Placental pericyte (primary cell): ENCODE measurements at places on chromosomes 13 and 19. TPM values are rescaled to one million over a fixed set of nuclear protein-coding genes. Genes with fewer than 3 reads are reported as not detected.

GPC5 gene
- 0.14 TPM in 1 of 2 replicates, not detected in the other for total RNA-seq

USP12 gene
- 13.3 and 36.2 TPM in 2 replicates for total RNA-seq

TMEM86B gene
- total RNA-seq: 1.9 and 2.6 TPM in 2 replicates

ZNF700 gene
- 5.0 and 7.9 TPM in 2 replicates for total RNA-seq

ELL gene
- total RNA-seq: 23.9 and 27.6 TPM in 2 replicates

ATP7B gene
- 1.4 and 2.8 TPM in 2 replicates for total RNA-seq

ZNF808 gene
- total RNA-seq: 12.9 and 20.6 TPM in 2 replicates

NDUFA7 gene
- total RNA-seq: 22.6 and 24.3 TPM in 2 replicates

TBCB gene
- total RNA-seq: 121 and 180 TPM in 2 replicates

ATP4A gene
- not detected in 2 replicates for total RNA-seq

PRDX2 gene
- total RNA-seq: 188 and 197 TPM in 2 replicates

RTBDN gene
- not detected in 2 replicates for total RNA-seq

ANGPTL4 gene
- total RNA-seq: 2.6 and 18.5 TPM in 2 replicates

DLL3 gene
- total RNA-seq: 0.43 TPM in 1 of 2 replicates, not detected in the other

DZIP1 gene
- 29.5 and 44.5 TPM in 2 replicates for total RNA-seq

CCDC169 gene
- total RNA-seq: 1.3 and 3.3 TPM in 2 replicates

ZNF211 gene
- total RNA-seq: 11.2 and 11.6 TPM in 2 replicates

SOX1 gene
- total RNA-seq: not detected in 2 replicates

PSG6 gene
- total RNA-seq: not detected in 2 replicates

ZIC2 gene
- total RNA-seq: not detected in 2 replicates

IL11 gene
- 15.1 and 82.0 TPM in 2 replicates for total RNA-seq

RASGRP4 gene
- total RNA-seq: not detected in 2 replicates

CD22 gene
- total RNA-seq: 1.7 TPM in 1 of 2 replicates, not detected in the other

ZNF225 gene
- total RNA-seq: 4.0 and 4.6 TPM in 2 replicates

KANK2 gene
- total RNA-seq: 331 and 441 TPM in 2 replicates

ZNF878 gene
- under 0.01 and 0.57 TPM in 2 replicates for total RNA-seq

URAD gene
- total RNA-seq: not detected in 2 replicates

WDR88 gene
- not detected in 2 replicates for total RNA-seq

SYNGR4 gene
- total RNA-seq: not detected in 2 replicates

GNG8 gene
- total RNA-seq: not detected in 2 replicates
